ENCODE measurements at places on chromosomes 1 and 21.

DNA sequence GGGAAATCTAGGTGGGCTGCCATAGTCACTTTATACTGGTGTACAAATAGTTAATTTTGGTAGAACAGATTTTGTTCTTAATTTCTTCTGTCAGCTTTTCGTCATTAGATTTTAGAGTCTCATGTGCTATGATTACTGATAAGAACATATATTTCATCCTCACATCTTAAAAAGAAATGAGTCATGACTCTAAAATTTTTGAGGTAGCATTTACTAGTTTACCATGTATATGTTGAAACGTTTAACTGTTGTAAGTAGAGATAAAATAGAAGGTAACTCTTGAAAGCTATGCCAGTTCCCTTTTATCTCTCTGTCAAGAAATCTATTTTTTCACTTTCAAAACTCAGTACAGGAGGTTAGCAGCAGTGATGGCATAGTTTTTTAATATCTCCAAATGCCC, 53.4 kb downstream of the KLHL20 start:
- DNase-seq, result no peak

GRCh38 chr1:46407636-46408035, 13.5 kb downstream of the FAAH start:
- no peak for DNase-seq

GRCh38 chr1:160032165-160032820, 503 bp upstream of the PIGM start:
- DNase-seq, result no peak

DNA sequence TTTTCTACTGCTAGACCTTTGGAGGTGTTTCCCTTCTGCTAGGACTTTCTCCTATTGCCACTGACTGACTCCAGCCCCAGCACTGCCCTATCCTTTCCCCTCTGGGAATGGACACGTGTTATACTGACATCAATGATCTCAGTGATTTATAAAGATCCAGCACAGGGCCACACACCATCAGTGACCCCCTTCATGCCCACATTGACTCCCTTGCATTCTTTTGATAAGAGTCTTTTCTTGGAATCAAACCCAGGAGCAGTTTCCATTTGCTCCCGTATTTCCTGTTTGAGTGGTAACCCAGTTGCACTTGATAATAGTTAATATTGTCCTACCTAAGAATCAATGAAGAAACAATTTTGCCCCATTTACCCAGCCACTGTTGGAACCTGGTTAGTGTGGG, 501.0 kb upstream of the USP24 start:
- DNase-seq, result no peak

- DNase-seq, result no peak
These were observed 1373.7 kb downstream of the BRINP3 start for GRCh38 chr1:189103956-189104355.

- no peak for DNase-seq
These were observed 107.2 kb downstream of the DNM3 start for GRCh38 chr1:171948511-171948910.

GRCh38 chr21:38474124-38474523, 24.2 kb downstream of the ERG start:
- DNase-seq, result no peak

DNA sequence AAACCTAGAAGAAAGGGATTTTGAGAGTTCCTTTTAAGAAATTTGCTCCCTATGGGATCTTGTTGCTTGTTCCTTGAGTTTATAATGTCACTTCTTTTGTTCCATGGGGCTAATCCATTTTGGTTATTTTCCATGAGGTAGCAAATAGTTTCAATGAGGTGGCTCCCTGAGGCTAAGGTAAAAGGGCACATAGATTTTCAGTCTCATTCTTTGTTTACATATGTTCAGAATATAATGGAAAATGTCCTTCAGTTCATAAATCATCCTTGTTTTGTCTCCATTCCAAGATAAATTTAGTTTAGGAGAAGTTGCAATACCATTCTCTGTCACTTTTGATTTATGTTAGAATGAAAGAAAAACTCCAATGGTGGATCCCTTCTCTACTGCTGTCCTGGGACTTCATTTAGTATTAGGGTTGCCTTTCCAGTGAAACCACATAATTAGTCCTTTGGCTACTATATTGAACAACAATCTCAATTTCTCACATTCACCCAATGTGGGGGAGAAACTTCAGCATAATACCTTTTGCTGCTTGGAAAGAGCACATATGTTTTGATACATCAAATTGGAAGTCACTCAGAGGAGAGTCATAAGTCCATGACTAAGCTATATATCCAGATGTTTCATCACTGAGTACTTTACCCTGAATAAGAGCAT, 80.9 kb upstream of the ADAMTS5 start:
- peak; percentile 78 for DNase-seq

DNA sequence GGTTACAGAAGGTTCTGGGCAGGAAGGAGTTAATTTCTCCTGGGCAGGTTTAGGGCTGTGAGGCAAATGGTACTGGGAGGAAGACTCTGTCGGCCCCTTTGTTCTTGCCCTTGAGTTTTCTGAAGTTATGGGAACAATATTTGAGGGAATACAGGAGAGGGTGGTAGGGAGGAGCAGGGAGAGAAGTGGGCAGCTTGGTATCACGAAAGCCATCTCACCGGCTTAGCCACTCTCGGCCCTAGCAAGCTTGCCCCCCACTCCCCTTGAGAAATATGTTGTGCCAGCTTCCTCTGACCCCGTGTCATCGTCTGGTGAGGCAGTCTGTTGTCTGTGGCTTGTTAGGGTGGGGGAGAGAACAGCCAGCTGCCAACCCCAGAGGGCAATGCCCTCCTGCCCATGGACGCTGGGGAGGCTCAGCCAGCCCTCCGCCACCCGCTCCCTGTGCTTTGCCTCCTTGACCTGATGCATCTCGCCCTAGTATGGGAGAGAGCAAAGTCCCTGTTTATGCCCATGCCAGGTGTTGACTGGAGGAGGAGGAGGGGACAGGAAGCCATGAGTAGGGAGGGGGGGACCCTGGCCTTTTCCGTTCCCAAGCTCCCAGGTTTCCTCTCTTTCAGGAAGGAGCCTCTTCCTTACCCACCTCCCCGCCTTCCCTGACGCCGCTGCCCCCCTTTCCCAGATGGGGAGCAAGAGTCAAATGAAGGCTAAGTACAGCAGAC, 1.2 kb downstream of the EFNA1 start:
- DNase-seq, result no peak

DNA sequence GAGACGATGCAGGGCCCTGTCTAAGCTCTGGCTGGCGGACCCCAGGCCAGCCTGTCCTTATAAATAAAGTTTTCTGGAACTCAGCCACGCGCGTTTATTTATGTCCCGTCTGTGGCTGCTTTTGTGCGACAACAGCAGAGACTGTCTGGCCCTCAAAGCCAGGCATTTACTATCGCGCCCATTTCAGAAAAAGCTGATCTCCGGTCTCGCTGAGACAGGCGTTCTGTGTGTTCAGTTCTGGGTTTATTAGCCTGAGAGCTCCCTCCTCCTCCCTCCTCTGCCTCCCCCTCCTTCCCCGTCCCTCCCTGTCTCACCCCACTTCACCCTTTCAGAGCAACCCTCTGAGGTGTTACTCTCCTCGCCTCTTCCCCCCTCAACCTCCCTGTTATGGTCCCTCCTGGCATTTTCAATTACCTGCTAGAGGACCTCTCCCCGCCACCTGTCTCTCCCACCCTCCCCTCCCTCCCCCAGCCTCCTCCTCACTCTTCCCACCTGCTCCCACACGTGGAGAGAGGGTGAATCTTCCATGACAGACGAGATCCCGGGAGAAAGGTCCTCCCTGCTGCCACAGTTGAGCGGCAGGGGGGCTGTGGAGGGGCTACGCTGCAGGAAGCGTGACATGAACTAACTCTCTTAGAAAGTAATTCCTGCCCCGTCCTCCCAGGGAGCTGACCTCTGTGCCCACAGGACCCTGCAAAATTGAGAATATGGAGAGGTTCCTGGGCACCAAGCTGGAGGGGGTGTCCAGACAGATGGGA, 59.9 kb downstream of the SPSB1 start:
- no peak for DNase-seq

GRCh38 chr1:47187926-47188250, 1.9 kb downstream of the PDZK1IP1 start:
- no peak for DNase-seq

- DNase-seq, result no peak
These were observed 5.8 kb downstream of the SHISA4 start for GRCh38 chr1:201894343-201895119.

GRCh38 chr1:108851567-108851966, 5.3 kb downstream of the AKNAD1 start:
- DNase-seq, result no peak

DNA sequence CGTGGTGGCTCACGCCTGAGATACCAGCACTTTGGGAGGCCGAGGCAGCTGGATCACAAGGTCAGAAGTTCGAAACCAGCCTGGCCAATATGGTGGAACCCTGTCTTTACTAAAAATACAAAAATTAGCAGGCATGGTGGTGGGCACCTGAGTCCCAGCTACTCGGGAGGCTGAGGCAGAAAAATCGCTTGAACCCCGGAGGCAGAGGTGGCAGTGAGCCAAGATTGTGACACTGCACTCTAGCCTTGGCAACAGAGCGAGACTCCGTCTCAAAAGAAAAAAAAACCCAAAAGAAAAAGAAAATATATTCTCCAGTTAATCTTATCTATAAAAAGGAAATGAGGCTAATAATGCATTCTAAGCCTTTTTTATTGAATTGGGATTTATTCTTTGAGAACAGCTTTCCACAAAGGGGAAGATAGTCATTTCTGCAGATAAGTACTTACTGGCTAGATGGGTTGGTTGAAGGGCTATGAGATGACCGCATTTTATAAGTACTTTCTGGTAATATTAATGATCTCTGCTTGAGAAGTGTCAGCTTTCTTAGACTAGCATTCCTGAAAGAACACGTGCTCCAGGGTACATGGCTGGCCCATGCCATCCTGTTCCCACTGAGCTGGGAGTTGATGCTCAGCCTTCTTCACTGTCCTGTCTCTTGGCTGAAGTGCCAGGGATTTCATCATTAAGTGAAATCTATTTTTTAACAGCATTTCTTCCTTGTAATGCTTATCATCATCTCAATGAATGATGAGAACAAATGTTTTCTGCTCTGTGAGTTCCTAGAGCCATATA, 57.9 kb downstream of the SASS6 start:
- no peak for DNase-seq

DNA sequence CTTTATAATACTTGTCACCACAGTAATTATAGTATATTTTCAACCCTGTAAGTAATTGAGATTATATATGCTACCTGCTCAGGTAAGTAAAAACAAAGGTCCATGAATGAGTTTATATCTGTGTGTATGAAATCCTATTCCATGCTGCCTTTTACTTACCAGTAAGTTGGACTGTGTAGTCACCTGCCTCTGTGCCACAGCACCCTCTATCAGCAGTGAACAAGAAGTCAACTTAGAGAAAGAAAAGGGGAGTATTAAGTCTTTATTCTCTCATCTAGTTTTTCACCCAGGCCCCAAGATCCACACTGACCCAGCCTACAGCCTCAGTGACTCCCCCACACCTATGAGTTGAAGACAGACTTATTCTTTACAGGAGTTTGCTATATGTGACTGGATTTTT, 36.9 kb upstream of the IFI16 start:
- no peak for DNase-seq

DNA sequence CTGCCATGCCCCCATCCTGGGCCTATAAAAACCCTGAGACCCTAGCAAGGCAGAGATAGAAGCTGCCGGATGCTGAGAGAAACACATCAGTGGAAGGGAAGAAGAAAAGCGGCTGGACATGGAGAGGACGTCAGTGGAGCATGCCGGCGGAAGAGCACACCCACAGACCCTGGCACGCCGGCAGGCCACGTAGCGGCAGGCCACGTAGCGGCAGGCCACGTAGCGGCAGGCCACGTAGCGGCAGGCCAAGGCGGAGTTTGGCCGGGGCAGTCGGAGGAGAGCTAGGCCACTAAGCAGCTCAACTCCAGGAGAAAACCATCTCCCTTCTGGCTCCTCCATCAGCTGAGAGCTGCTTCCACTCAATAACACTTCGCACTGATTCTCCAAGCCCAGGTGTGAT, 35.1 kb downstream of the LRRC3 start:
- no peak for DNase-seq

DNA sequence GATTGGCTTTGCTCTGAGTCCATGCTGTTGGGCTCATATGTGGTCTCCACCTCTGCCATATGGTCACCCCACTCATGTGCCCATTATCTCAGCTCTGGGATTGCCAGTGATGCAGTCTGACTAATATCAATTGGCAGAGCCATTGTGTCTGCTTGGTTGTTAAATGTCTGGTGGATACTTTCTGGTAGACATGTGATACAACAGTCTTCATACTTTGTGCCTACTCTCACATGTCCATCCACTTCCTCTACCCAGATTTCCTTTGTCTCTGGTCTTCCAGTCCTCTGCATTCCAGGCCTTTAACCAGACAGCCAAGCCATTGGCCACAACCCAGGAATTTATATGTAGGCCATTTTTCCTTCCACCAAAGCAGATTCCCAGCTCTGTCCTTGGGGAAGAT, 30.8 kb upstream of the DIPK1A start:
- DNase-seq, result no peak

DNA sequence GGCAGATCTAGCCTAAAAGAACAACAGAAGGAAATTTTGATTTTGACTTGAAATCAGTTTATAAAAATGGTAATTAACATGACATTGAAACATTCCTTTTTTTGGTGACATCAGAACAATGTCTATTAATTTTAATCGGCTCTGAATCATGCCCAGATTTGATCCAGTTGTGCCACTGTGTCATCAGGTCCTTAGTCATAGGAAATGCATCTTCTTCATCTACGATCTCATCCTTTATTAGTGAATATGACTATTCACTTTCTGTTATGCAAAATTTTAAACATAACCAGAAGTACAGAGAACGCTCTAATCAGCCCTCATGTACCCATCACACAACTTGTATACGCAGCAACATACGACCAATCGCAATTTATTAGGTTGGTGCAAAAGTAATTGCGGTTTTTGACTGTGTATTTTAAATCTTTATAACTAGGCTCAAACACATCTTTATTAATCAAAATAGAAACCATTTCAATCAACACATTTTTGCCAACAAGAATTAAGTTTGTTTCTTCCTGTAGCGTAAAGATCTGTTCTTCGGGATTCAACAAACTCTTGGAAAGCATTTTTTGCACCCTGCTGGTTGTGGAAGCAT, 40.3 kb upstream of the TLR5 start:
- DNase-seq, result no peak

Data from fibroblast of the conjunctiva (primary cell).